ENCODE measurements at places on chromosomes 4 and X.

GRCh38 chr4:152256996-152257395 lies 278.9 kb downstream of the FBXW7 start:
- no peak for DNase-seq

- DNase-seq, result peak; percentile 81
Measured at GRCh38 chrX:12447448-12448064, 309.3 kb downstream of the FRMPD4 start.

DNA sequence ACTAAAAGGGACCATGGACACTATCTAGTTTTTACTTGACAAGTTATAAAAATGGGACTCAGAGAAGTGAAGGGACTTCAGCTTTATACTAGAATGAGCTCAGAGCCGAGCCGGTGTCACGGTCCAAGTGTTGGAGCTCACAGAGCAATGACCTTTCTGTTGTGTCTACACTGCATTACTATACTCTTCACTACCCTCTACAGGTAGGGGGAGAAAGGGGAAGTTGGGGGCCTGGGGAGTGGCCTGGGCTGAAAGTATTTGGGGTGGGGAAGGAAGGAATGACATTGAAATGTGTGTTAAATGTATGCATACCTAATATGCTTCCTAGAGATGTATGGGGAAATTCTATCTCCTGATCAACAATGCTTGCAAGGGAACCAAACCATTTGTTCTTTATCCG lies 48.8 kb upstream of the HHIP start:
- no peak for DNase-seq

DNA sequence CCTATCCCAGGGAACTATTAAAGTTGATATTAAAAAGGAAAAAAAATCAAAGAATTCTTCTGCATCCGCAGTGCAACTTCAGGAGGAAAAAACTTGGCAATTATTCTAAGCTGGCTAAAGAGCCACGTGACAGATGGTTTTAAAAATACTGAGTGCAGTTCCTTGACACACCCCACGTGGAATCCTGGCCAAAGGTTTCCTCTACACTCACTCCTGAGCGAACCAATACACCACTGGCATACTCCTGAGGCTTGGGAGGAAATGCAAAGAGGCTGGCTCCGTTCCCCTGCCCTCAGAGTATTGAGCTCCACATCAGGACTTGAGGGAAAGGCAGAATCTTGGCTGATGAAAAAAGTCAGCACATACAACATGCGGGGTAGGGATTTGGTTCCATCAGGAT lies 133.8 kb upstream of the ATP6AP2 start:
- no peak for DNase-seq

DNA sequence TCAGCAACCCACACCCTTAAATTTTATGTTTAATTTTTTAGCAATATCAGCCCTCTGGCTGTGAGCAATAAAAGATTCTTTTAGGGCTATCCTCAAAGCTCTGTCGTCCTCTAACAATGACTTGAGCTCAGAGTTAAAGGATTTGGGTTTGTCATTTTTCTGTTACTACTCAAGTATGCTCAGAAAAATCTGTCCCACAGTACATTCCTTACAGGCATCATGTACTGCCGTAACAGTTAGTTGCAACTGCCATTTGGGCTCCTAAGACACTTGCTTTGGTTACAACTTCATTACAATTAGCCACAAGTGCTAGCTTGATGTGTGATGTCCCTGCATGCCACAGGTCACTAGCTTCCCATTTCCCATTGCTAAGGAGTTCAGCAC lies 33.2 kb downstream of the COQ2 start:
- DNase-seq, result no peak

DNA sequence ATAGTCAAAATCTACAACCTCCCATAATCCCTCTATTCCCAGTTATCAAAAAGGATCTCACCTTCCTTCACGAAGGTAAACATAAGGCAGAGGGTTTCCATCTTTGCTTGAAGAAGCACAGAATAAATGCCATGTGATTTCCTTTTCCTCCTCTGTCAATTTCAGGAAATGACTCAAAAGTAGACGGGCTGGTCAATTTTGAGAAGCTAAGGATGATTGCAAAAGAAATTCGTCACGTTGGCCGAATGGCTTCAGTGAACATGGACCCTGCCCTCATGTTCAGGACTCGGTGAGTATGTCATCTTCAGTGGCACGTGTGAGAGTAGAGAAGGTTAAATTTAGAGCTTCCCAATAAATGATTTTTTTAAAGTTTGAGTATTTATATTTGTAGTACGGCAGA lies 240.2 kb downstream of the RAPGEF2 start:
- DNase-seq, result no peak

All from AG04450 (cell line).